ENCODE measurements at places on chromosomes 2 and 18.

DNA sequence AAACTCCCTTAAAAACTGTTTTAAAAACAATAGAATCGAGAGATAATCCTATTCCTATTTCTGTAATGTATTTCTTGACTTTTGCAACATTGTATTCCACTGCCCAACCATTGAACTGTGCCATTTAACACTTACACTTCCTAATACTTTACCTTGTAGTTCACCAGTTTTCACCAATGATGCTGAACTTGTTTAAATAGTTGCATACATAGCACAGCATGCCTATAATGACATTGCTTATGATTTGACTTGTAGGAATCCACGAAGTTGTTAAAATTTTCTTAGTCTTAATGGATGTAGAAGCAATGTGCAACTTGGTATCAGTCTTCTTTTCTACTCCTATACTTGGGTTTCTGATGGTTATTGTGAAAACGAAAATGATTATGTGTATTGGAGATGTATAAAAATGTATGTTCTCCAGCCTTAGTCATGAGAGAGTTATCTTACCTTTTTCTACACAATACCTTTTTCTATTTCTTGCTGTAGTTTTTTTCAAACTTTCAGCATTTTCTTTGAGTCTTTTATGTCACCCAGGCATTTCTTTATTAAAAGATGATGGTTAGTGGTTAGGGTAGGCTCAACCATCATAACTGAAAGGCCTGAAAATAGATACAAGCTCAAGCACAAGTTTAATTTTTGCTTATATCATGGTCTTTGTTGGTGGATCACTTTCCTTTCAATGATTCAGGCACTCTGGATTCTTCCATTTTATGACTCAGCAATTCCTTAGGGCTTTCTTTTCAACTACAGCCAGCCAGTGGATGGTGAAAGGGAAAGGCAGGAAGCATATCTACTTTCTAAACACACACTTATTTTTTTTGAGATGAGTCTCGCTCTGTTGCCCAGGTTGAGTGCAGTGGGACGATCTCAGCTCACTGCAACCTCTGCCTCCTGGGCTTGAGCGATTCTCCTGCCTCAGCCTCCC, 9.4 kb downstream of the GPD2 start:
- no peak overlapping the region for H3K4me3 ChIP-seq
- peaks cover 8% of the 10 kb centered on the region for H3K36me3 ChIP-seq
- no peak for DNase-seq
- H3K27ac ChIP-seq, result no peak overlapping the region
- H3K27me3 ChIP-seq, result 0 out of 2 replicates have a peak, but pooled peaks cover 5% of the 10 kb centered on the region
- H3K4me1 ChIP-seq, result peaks cover 6% of the 10 kb centered on the region

- H3K4me3 ChIP-seq, result no peak overlapping the region
- H3K27ac ChIP-seq, result no peak overlapping the region
- H3K4me1 ChIP-seq, result peaks cover 11% of the 10 kb centered on the region
- H3K36me3 ChIP-seq, result no peaks in the 10 kb centered on the region
- H3K27me3 ChIP-seq, result no peaks in the 10 kb centered on the region
Measured at GRCh38 chr18:21489119-21489750, 111.3 kb downstream of the ESCO1 start.

DNA sequence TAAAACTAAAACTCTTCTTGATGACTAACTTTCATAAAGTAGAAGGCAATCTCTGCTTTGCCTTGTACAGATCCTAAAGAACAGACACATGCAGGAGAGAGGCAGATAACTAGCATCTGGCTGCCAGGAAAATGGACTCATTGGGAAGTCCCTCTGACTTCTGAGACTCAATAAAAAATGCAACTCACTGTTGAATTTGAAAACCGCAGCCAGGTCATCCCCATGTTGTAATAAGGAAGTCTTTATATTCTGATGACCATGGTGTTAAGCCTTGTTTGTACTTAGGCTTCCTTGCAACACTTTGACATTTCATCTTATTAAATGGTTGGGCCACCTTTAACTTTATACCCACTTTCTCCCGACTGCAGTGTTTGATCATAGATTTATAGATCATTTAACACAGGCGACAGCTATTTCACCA, 375.1 kb upstream of the KCNH7 start:
- no peaks in the 10 kb centered on the region for H3K27me3 ChIP-seq
- H3K4me3 ChIP-seq, result no peak overlapping the region
- DNase-seq, result no peak
- no peaks in the 10 kb centered on the region for H3K4me1 ChIP-seq

GRCh38 chr18:47775961-47776360, 154.5 kb downstream of the SMAD2 start:
- no peak overlapping the region for H3K27ac ChIP-seq
- H3K27me3 ChIP-seq, result no peaks in the 10 kb centered on the region
- no peak overlapping the region for H3K4me3 ChIP-seq
- H3K36me3 ChIP-seq, result no peaks in the 10 kb centered on the region

- H3K27ac ChIP-seq, result no peak overlapping the region
- peaks cover 12% of the 10 kb centered on the region for H3K4me1 ChIP-seq
- H3K27me3 ChIP-seq, result no peaks in the 10 kb centered on the region
Measured at GRCh38 chr2:2131075-2131789, 199.8 kb downstream of the MYT1L start.

DNA sequence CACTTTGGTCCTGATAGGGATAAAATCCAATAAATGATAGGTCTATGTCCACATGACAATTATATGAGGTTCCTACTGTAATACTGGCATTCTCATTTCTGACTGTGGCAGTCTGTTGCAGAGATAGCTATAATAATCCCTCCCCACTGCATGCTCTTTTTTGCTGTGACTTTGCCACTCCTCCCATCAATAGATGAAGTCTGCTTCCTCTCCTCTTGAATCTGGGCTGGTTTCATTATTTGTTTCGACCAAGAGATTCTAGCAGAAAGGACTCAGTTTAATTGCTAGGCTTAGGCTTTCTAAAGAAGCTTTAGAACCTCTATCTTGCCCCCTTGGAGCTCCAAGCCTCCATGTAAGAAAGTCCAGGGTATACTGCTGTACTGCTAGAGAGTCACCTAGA, 23.3 kb upstream of the CREB1 start:
- H3K27me3 ChIP-seq, result peaks cover 3% of the 10 kb centered on the region
- H3K36me3 ChIP-seq, result no peaks in the 10 kb centered on the region
- no peak overlapping the region for H3K4me3 ChIP-seq
- H3K4me1 ChIP-seq, result peaks cover 39% of the 10 kb centered on the region
- no peak overlapping the region for H3K27ac ChIP-seq

- no peak for DNase-seq
- H3K36me3 ChIP-seq, result no peaks in the 10 kb centered on the region
- peaks cover 6% of the 10 kb centered on the region for H3K27me3 ChIP-seq
- no peak overlapping the region for H3K4me3 ChIP-seq
Measured at GRCh38 chr2:27179344-27180000, 30.7 kb downstream of the TCF23 start.

DNA sequence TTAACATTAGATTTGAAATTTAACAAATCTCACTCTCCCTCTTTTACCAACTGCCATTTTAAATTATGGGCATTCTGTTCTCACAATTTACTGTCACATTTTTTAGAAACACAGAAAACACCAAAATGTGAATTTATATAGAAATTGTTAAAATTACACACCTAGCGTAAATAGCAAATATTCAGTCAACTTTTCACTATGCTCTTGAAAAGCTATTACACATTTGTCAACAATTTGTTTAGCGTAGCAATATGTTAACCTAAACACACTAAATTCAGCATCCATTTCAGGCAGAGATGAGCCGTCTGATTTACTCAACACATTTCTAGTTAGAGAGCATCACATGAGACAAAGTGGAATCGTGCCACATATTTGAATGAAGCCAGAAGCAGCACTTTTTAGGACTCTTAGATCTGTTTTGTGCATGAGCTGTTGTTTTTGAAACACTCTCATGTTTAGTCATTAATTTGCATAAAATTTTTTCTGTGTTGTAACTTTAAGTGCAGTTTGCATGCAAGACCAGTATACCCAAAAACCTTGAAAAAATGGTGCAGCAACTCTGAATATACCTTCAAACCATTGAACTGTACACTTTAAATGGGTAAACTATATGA, 8.2 kb downstream of the TTC32 start:
- DNase-seq, result no peak
- no peaks in the 10 kb centered on the region for H3K36me3 ChIP-seq
- H3K27ac ChIP-seq, result no peak overlapping the region
- no peaks in the 10 kb centered on the region for H3K4me1 ChIP-seq
- H3K4me3 ChIP-seq, result no peak overlapping the region

- DNase-seq, result no peak
- peaks cover 14% of the 10 kb centered on the region for H3K4me1 ChIP-seq
- H3K4me3 ChIP-seq, result no peak overlapping the region
- 0 out of 2 replicates have a peak, but pooled peaks cover 2% of the 10 kb centered on the region for H3K36me3 ChIP-seq
- H3K27ac ChIP-seq, result no peak overlapping the region
Measured at GRCh38 chr18:2178036-2178435, 393.3 kb downstream of the METTL4 start.

DNA sequence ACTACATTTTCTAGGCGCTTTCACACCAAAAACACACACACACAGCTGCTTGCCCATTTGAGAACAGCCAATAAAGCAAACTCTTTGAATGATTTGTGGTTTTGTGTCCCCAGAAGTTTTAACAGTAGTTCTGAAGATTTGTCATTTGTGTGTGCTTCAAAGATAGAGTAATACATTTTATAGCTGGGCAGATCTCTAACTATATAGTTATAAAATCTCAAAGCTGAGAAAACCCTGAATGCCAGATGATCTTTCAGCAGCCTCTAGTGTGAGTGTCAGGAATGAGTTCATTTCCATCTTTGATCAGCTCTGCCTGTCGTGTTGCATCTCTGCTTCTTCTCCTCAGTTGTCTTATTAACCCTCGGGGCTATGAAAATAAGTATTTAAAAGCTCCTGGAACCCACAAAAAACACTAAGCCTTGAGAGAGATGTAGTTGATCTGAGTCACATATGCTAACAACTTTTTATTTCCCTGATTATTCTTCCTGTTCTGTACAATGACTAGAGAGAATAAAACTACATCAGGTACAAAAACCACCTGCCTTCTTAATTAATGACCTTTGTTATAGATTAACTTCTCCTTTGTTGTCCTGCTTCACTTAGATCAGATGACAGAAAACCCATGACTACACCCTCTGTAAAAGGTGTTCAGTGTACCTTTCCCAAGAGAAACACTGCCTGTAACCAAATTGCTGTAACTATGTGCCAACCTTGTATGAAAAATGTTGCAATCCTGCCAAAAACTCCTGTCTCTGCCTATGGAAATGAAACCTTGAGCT, 30.0 kb upstream of the SLC3A1 start:
- H3K27me3 ChIP-seq, result no peaks in the 10 kb centered on the region
- DNase-seq, result no peak
- H3K27ac ChIP-seq, result no peak overlapping the region
- no peaks in the 10 kb centered on the region for H3K36me3 ChIP-seq

GRCh38 chr2:15788830-15789229, 151.5 kb upstream of the MYCN start:
- no peaks in the 10 kb centered on the region for H3K27me3 ChIP-seq
- DNase-seq, result no peak
- H3K4me3 ChIP-seq, result no peak overlapping the region

GRCh38 chr2:172964511-172965139, 111.0 kb upstream of the MAP3K20 start:
- H3K4me1 ChIP-seq, result peaks cover 10% of the 10 kb centered on the region
- no peaks in the 10 kb centered on the region for H3K27me3 ChIP-seq
- no peak overlapping the region for H3K27ac ChIP-seq
- no peak overlapping the region for H3K4me3 ChIP-seq
- no peaks in the 10 kb centered on the region for H3K36me3 ChIP-seq

- H3K4me1 ChIP-seq, result peaks cover 9% of the 10 kb centered on the region
- H3K4me3 ChIP-seq, result no peak overlapping the region
- peak; percentile 62 for DNase-seq
Measured at GRCh38 chr2:224778474-224778877, 62.3 kb upstream of the CCDC195 start.

DNA sequence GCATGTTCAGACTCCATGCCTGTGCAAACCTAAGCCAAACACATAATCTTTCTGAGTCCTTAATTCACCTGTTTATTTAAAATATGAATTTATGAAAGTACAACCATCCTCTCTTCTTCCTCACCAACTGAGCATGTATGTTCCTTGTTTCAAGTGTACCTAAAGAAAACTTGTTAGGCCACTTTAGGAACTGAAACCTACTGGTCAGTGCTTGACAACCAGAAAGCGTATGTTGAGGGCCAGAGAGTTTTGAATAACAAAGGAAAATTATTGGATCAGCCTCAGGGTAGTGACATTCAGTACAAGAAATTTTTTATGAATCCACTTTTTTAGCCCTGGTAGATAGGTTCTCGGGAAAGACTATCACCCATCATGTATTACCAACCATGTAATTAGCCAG, 847.6 kb upstream of the CELF4 start:
- peaks cover 7% of the 10 kb centered on the region for H3K4me1 ChIP-seq
- H3K27me3 ChIP-seq, result no peaks in the 10 kb centered on the region
- H3K27ac ChIP-seq, result no peak overlapping the region
- H3K36me3 ChIP-seq, result peaks cover 6% of the 10 kb centered on the region

DNA sequence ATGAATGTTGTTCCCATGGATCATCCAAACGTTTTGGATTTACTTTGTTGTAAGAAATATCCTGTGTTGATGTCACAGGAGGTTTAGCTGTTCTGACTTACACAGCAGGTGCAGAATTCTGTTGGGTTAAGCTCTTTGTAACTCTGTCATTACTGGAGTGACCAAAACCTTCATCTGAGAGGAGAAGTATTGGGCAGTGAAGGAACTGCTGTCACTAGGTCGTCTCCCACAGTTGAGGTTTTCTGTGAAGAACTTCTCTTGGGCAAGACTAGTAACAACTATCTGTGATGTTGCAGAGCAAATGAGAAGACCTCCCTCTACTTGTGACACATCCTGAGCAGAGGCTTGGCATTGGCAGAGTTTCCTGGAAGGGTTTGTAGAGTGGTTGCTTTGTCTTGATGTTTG, 2.9 kb downstream of the SPTBN1 start:
- no peak overlapping the region for H3K27ac ChIP-seq
- no peak for DNase-seq
- H3K27me3 ChIP-seq, result no peaks in the 10 kb centered on the region

DNA sequence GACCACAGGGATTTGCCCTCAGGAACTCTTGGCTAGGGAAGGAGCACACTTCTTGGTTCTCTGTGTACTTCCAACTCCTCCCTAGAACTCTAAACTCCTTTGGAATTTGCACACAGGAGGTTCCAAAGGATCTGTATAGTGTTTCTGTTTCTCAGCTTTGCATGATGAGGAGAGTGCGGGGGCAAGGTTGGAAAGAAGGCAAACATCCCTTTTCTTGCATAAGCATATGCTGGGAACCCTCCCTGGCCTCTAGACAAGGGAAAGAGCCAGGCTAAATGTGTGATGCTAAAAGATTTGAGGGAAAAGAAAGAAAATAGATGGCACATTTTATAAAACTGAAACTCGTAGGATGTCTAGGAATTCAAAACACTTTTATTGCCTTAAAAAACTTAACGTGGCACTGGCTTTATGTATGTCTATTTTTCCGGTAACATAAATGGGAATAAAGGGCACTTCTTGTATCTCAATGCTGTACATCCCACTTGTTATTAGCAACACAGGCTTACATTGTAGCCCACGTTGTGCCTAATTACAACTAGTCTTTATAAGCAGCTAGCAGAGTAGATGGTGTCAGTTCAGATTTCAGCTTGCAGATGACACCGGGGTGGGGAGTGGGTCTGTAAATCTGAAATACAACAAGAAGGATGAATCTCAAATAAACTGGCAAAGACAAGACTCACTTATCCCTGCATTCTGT, 165.8 kb downstream of the GPD2 start:
- no peak overlapping the region for H3K27ac ChIP-seq
- no peaks in the 10 kb centered on the region for H3K27me3 ChIP-seq
- H3K4me1 ChIP-seq, result peaks cover 26% of the 10 kb centered on the region
- no peaks in the 10 kb centered on the region for H3K36me3 ChIP-seq

Data from WTC11 (cell line).